ENCODE measurements at places on chromosomes 2 and 18.

DNA sequence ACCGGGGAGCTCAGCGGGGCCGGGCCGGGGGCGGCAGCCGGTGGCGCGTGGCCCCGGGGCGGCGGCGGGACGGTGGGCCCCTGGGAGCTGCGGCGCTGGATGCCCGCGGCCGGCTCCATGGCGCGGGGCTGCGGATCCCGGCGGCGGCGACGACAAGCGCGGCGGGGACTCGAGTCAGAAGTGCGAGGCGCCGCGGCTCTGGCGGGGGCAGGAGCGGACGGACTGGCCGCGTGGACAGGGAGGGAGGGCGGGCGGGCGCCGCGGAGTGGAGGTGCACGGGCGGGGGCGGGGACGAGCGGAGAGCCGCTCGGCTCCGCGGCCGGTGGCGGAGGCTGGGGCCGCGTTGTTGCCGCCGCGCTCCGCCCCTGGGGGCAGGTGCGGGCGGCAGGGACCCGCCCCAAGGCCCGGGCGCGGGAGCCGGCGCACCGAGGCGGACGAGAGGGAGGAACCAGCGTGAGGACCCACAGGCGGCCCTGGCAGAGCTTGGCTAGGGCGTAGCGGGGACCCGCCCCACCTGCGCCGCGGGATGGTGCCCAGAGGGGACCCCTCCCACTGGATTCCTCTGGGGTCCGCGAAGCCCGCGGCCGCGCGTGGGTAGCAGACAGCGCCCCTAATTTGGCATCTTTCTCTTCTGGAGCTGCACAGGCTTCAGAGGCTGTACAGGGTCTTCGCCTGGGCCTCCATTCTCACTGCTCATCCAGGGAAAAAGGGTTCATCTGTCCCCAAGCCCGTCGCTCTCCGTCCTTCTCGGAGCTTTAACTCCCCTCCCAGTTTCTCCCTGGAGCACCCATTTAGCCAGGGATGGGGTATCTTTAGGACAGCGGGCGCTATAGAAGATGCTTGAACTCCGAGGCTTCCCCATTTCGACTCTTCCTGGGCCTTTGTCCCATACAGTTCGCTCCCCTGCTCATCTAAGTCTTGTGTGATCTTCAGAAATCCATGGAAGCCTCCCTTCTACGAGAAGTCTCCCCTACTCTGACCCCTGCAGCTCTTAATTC lies at the start of gene TMEM163:
TSS of gene TMEM163 (minus strand) at position 184 of the 998 bp plus-strand sequence.
- peak; percentile 72 for DNase-seq

- peak; percentile 19 for DNase-seq
These were observed 124.9 kb downstream of the RDH14 start for GRCh38 chr2:18435426-18436037.

DNA sequence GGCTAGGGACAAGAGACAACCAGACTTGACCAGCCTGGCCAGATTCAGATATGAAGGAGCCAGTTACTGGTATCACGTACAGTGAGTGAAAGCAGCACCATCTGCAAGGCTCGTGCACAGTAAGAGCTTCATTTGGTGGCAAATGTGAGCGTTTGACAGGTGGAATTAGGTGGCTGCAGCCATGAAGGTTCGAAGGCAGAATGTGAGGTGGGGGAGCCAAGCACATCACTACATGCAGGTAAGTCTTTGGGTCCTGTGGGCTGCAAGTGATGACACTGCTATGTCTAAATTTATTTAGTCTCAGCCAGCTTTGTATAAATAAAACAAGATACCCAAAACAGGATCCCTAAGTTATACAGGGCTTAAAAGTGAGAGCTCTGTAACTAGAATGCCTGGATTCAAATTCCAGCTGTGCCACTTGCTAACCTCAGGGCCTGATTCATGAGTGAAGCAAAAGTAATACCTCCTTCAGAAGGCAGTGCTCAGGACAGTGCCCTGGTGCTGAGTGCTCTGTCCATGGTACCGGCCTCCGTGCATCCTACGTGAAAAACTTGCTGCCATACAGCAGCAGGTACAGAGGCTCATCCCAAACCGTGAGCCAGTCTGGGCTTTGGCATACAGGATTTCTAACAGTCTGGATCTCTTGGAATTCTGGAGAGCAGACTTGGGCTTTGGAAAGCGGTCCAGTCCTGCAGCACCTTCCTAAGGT lies 18.6 kb downstream of the DDX18 start:
- peak; percentile 81 for DNase-seq

GRCh38 chr18:35875566-35875965 lies 96.9 kb upstream of the RMP24 start:
- DNase-seq = no peak

- DNase-seq = peak; percentile 94
These were observed 71.7 kb downstream of the TPGS2 start for GRCh38 chr18:36757081-36757480.

- DNase-seq = peak; percentile 42
These were observed 48.5 kb upstream of the CCDC195 start for GRCh38 chr2:224764565-224765236.

DNA sequence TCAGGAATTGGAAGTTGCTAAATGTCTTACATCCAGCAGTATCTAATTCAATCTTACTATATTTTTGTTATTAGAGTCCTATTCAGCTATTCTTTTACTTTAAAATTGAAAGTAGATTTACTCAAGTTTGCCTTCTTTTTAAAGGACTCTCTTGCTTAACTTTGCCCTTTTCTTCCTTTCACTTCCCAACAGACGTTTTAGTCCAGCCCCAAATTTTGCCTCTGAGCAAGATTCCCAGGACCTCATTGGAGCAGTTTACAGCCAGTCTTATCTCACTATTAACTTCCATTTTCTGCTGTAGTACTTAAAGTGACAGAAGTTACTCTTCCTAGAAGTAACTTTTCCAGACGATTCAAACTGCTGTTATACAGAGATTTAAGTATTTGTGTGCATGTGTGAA lies 1.7 kb upstream of the PRKD3 start:
- peak; percentile 96 for DNase-seq

GRCh38 chr2:73928963-73929347 lies 2.3 kb downstream of the DGUOK start:
- DNase-seq = no peak

GRCh38 chr18:79375441-79376154 lies 20.1 kb upstream of the NFATC1 start:
- no peak for DNase-seq

GRCh38 chr18:45958730-45959129 lies 8.4 kb downstream of the EPG5 start:
- no peak for DNase-seq

DNA sequence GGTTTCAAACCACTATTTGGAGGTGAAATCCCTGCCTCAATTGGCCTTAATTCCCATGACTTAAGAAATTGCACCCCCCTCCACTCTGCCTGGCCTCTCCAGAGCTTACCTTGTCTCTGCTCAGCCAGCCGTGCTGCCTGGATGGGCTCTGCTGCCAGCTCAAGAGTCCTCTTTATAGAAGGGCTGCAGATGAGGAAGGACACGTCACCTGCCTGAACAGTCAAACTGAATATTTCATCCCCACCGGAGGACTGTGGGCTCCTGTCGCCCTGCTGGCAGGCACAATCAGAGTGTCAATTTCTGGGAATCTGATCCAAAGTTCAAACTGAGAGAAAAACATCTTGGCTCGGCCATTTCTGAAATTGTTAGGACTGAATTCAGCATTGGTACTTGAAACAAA lies at the start of gene OTOS:
TSS of gene OTOS (minus strand) at position 148 of the 400 bp plus-strand sequence. CDS start 332 bp downstream, outside the sequence.
- DNase-seq = peak; percentile 65

- no peak for DNase-seq
These were observed 46.3 kb downstream of the QPCT start for GRCh38 chr2:37390777-37391176.

DNA sequence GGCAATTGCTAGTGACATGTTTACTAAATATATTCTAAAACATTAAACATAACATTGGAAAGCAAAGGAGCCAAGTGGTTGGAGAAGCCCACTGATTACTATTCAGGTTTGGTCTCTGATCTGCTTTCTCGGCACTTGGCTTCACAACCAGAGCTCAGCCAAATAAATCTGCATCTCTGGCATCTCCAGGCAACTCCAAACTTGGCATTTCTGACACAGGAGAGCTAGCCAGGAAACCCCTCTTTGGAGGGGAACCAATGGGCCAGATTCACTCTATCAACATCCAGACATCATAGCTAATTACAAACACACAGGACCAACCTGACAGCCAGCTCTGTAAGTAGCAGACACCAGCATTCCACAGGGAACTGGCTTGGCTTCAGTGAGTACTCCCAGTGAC lies 150.3 kb upstream of the ETAA1 start:
- no peak for DNase-seq

- no peak for DNase-seq
These were observed 40.2 kb downstream of the EFEMP1 start for GRCh38 chr2:55883357-55883756.

GRCh38 chr2:100603948-100604633 lies 41.3 kb downstream of the PDCL3 start:
- DNase-seq = no peak

GRCh38 chr18:49524349-49524748 lies 37.3 kb upstream of the C18orf32 start:
- DNase-seq = no peak

DNA sequence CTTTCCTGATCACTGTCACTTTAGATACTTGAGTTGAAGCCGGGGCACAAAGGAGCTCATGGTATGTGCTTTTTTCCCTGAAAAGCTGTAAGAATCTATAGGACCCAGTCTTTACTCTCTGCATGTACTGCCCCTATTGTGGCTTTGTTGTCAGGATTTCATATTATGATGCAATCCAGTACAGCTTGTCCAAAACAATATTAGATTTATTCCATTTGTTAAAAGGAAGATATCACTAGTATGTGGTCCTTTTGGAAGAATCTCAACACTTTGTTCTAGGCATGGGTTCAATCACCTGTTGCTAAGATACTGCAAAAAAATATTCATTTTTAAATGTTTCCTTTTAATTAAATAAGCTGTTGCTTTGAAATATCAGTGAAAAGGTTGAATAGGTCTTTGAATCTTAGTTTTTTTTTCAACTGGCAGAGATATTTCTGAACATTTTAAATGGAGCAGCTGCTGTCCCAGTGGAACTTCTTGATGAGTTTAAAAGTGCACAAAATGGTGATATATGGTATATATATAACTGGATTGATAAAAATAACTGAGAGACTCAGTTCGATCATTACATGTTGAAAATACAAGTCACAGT lies 256.6 kb upstream of the NT5C1B start:
- no peak for DNase-seq

DNA sequence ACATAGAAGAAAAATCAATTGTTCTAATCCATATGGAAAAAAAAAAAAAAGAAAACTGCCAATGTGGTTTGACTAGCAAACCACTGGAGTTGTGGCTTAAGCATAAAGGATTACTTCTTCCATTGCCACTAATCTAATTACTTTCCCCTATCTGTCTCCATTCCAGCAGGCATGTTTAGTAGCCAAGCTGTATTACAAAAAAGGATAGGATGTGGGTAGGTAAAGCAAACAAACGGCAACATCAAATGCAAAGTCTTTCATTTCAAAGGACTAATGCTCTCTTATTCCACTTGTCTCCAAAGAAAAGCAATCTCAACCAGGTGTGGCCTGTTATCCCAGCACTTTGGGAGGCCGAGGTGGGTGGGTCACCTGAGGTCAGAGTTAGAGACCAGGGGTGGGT lies 36.5 kb downstream of the SLC8A1 start:
- no peak for DNase-seq

DNA sequence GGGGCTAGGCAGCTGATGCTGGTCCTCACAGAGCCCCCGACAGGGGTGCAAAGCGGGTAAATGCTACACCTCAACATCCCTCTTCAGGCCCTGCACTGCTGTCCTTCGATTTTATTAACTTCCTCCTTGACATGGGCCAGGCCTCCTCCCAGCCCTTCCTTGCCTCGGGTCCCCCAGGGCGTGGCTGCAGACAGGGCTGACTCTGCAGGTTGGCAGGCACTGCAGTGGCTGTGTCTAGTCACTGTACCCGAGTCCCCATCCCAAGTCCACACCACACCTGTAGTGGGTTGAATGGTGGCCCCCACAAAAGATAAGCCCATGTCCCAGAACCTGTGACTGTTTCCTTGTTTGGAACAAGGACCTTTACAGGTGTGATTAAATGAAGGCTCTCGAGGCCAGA lies 140.2 kb downstream of the TWIST2 start:
- no peak for DNase-seq

- no peak for DNase-seq
These were observed 39.8 kb upstream of the ITPRID2 start for GRCh38 chr2:181851726-181852125.

GRCh38 chr2:121187351-121187981 lies 97.5 kb downstream of the TFCP2L1 start:
- no peak for DNase-seq

DNA sequence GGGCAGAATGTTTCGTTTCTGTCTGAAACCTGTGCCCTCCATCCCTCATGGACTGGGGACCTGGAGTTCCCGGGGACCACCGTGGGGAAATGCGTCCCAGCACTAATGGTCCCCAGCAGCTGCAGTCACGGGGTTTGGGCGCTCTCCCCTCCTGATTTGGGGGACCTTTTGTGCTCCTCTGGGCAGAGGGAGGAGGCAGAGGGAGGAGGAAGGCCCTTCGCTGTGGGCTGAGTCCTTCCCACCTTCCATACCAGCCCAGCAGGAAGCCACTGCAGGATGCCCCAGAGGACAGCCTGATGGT lies 3.2 kb downstream of the GPR35 start:
- peak; percentile 51 for DNase-seq

DNA sequence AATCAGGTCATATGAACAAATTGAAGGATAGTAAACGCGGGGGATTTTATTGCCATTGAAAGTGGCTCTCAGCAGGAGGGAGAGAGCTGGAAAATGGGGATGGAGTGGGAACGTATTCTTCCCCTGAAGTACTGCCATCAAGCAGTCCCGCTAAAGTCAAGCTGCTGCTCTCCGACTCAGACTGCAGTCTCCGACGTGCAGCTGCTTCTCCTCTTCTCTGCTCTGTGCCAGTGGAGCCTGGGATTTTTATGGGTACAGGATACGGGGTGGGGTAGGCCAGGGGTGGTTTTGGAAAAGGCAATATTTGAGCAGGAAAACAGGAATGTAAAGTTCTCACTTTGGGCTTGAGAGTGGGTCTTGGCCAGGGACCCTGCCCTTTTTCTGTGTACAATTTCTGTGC lies 33.0 kb downstream of the KCTD18 start:
- no peak for DNase-seq

GRCh38 chr2:108602422-108602821 lies 68.2 kb downstream of the LIMS1 start:
- no peak for DNase-seq

- DNase-seq = no peak
These were observed 5.4 kb downstream of the FBXO15 start for GRCh38 chr18:74142252-74142651.

DNA sequence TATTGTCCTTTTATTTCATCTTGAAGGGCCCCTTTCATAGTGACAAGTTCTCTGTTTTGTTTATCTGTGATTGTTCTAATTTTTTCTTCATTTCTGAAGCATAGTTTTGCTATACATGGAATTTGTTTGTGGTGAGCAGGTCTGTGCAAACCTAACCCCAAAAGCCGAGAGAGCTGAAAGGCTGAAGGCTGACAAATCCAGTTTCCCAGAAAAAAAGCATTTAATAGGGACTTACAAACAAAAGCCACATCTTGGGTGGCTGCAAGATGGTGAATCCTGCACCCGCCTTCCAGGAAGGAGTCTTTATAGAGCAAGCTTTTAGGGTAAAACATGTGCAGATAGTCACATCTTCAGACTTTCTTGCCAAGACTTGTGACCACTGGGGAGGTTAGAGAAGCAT lies 473.4 kb upstream of the TRIB2 start:
- no peak for DNase-seq
